Progenitor cell of endocrine pancreas (in vitro differentiated cells): ENCODE measurements at places on chromosomes 13 and 19.

DNA sequence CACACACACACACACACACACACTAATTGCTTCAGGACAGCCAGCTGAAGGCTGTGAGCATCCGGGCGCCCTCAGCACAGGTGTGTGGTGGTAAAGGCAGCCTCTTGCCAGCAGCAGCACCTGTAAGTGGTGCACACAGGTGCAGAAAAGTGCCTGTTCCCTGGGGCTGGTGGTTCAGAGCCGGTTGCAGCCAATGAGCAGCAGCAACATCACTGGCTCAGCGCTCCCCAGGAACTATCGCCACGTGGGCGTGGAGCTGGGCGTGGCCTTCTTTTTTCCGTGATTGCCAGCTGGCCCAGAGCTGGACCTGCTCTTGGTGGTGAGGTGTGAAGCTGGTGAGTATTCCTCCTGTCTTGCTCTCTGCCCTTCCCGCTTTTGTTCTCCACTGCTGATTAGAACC lies at the start of gene NLRP5:
NLRP5 (plus strand) TSS at position 289 of the 400 bp plus-strand sequence.
- no peak for DNase-seq

- no peak for DNase-seq
Measured at GRCh38 chr19:16116067-16116466, 4.4 kb downstream of the RAB8A start.

- no peak for DNase-seq
Measured at GRCh38 chr19:58009301-58009665, 6.7 kb upstream of the ZNF606 start.

- DNase-seq, result no peak
Measured at GRCh38 chr19:38670921-38671398, 23.5 kb downstream of the ACTN4 start.

- no peak for DNase-seq
Measured at GRCh38 chr13:26861941-26862340, 101.4 kb upstream of the GPR12 start.

DNA sequence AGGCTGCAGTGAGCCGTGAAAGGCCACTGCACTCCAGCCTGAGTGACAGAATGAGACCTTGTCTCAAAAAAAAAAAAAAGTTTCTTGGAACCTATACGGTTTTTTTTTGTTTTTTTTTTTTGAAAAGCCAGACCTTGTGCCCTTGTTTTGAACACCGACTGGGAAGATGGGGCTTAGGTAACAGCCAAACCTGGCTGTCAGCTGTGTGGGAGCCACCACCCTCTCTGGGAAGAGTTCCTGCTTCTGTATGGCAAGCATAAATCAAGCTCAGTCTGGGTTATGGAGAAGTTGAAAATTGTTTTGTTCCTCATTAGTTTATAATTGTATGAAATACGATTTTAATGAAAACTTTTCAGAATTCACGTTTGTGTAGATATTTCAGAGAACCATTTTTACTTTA lies 39.5 kb downstream of the MPHOSPH8 start:
- no peak for DNase-seq

DNA sequence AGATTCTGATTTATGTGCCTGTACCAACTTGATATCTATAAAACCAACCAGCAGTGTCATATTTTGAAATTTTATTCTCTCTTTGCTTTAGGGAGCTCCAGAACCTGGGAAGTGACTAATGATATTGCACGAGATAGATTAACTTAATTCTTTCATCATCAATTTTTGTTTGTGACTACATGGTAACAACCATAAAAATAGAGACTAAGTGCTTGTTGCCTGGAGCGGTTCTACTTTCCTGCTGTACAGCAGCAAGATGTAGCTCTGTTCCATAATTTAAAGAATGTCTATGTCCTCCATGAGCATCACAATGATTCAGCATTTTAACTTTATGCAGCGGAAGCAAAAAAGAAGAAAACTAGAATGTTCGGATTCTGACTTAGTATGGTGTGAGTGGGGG lies 275.6 kb downstream of the KLF5 start:
- no peak for DNase-seq

DNA sequence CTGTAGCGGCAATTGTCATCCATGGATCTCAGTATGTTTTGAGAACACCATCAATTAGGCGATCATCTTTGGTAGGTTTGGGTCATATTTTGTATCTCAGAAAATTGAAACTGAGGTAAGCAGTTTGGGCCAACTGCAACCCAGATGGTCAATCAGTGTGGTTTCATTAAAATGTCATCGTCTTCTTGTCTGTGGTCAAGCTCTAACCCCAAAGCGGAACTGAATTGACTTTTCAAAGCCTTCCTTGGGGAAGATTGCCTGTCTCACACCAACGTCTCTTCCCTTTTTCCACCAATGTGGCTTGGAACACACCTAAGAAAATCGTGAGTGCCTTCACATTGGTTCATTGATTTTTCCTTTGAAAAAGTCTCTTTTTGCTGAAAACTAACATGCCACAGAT lies 56.3 kb upstream of the UBAC2 start:
- no peak for DNase-seq

GRCh38 chr13:22092791-22093560 lies 422.1 kb downstream of the FGF9 start:
- DNase-seq, result no peak

DNA sequence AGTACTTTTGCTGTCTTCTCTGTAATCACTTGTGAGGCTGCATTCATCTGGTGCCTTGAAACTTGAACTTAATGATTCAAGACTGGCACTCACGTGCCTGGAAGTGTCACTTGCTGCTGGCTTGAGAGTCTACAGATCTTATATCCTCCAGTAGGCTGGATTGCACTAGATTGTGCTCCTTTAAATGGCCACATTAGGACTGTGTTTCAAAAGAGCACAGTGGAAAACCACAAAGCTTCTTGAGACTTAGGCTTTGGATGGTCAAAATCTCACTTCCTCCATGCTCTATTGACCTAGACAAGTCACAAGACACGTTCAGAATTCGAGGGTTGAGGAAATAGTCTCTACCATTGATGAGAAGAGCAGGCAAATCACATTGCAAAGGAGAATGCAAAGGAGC lies 1278.8 kb upstream of the MIR17HG start:
- no peak for DNase-seq

DNA sequence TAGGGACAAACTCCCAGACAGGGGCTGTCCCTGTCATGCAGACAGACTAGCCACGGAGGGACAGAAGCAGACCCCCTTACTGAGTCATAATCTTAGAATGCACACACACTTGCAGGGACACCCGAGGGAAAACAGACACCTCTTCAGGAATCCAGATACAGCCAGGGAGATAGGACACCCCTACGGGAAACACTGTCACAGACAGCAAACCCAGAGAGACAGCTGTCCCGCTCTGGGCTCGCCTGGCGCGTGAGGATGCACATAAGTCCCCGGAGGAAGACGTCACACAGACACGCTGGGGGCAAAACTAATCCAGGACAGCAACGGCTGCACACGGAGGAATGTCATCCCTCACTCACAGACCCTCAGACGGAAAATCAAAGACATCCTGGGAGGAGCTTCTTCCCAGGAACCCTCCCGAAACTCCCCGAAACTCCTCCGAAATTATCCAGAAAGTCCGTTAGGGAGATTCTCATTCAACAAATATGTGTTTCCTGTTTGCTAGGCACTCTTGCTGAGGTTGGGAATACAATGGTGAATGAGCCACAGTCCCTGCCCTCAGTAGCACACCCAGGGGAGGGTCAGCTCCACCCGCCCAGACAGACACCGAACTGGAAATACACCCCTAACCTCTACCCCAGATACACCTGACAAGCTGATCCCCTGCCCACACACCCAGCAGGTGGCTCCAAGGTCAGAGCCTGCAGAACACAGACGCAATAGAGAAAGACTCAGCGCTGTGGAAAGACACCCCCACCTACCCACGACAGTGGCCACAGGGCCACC lies 15.2 kb upstream of the TOMM40 start:
- DNase-seq, result no peak

DNA sequence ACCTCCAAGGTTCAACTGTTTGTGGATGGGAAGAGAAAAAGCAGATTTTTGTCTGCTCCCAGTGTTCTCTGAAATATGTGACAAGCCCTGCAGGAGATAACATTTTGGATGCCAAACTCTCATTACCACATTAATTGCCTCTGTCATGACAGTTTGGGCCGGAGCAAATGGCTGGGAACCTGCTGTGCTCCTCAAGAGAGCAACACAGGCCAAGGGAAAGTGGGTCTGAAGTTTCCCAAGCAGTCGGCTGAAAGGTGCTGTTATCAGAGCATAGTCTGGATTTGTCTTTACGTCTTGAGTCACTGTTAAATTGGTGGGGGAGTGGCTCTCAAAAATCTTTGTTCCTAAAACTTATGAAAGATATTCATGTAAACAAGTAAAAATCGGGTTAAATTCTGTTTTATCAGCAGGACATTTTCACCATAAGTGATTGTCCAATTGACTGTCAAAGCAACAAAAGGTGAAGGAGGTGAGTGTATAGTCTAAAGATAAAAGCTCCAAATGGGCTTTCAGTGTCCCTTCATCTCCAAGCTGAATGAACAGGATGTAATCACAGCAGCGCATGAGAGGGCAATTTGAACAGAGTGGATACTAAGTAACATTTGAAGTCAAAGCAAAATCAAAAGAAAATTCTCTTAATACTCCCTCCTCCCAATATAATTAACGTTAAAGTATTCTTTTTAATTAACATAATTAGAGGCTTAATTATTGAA lies 844.8 kb downstream of the PCDH17 start:
- DNase-seq, result no peak
